ENCODE measurements at places on chromosomes 2 and 18.

DNA sequence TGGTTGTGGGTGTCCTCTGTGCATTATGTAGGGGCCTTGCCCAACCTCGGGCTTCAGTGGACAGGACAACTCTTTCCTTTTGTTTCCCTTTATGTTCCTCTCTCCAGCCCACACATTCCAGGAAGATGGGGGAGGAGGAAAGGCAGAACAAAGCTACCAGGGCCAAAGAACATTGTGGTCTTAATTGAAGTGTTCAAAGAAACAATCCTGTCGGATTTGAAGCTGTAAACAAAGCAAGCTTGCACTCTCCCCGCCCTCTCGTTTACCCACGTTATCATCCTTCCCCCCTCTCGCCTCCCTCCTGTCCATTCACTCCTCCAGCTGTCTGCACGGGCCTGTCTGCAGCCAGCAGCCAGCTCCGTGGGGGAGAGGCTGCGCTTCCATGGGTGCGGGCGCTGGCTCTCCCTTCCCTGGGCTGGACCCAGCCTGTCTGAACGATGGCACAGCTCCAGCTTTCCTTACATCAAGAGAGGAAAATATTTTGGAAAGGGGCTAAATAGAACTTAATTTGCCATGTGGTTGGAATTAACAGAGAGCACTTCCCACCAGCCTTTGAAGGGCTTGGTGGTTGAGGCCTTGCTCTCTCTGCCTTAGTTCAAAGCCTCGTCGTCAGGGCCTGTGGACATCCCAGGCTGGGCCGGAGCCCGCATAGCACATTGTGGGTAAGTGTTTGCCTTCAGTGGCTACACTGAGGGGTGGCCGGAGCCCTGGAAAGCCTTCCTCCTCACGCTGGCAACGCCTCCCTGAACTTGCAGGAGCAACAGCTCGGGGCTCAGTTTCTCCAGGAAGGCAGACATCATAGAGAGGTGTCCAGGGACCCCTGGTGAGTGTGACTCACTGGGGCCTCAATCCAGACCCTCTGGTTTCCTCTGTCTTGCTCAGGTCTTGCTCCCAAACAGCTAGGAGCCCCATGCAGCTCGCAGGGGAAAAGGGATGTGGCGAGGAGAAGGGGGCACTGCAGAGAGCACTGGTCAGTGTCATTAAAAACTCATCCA is 60.6 kb upstream of the HS6ST1 start:
- no peak for DNase-seq

DNA sequence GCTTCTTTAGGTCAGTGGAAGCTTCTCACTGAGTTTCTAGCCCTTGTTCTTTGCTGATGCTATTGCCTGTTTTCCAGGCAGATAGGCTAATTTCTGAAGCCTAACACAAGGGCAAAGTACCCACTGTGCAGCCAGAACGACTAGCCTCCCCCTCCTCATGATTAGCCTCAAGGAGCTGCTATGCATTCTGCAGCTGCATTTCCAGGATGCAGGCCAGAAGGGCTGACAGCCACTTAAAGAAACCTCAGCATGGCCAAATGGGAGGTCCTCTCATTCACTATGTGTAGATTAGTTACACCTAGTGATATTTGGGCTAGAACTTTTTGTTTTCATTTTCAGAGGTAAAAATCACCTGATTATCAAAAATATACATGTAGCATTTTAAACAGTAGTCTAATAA is 216.0 kb downstream of the RAD51AP2 start:
- DNase-seq, result no peak

DNA sequence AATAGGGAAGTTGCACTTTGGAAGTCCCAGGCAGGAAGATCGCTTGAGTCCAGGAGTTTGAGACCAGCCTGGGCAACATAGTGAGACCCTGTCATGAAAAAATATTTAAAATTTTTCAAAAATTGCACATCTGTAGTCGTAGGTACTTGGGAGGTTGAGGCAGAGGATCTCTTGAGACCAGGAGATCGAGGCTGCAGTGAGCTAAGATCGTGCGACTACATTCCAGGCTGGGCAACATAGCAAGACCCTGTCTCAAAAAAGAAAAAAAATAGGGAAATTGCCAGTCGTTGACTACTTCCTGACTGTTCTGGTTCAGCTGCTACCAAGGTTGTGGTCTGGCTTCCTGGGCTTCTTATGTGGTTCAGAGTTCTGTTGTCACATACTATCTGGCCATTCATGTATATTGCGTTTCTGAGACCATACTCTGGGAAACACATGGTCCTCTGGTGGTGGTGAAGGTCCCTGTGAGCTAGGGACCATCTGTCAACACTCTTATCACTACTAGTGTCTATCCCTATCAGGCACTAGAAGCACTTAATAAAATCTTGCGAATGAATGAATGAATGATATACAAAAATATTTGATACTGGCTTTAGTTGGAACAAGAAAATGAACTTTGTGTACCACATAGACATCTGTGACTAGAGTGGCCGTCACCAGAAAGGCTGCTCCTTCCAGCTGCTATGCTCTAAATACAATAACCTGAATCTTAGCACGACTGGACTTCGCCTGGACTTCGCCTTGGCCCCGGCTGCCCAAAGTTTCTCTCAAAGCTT is 861 bp upstream of the KLHL23 start:
- DNase-seq, result no peak

- no peak for DNase-seq
Measured at GRCh38 chr2:38485734-38486133, 108.7 kb upstream of the ATL2 start.

- no peak for DNase-seq
Measured at GRCh38 chr2:15331787-15332186, 229.3 kb downstream of the NBAS start.

- no peak for DNase-seq
Measured at GRCh38 chr2:60488291-60488690, 65.2 kb downstream of the BCL11A start.

GRCh38 chr2:88606371-88607030 is 20.8 kb downstream of the EIF2AK3 start:
- DNase-seq, result no peak

GRCh38 chr2:145751155-145751554 is 1231.2 kb upstream of the ZEB2 start:
- DNase-seq, result no peak

- DNase-seq, result no peak
Measured at GRCh38 chr18:2587788-2588187, 16.4 kb downstream of the NDC80 start.

GRCh38 chr18:38759457-38759856 is 1193.9 kb upstream of the CELF4 start:
- no peak for DNase-seq

- no peak for DNase-seq
Measured at GRCh38 chr2:114661971-114662939, 219.8 kb downstream of the DPP10 start.

DNA sequence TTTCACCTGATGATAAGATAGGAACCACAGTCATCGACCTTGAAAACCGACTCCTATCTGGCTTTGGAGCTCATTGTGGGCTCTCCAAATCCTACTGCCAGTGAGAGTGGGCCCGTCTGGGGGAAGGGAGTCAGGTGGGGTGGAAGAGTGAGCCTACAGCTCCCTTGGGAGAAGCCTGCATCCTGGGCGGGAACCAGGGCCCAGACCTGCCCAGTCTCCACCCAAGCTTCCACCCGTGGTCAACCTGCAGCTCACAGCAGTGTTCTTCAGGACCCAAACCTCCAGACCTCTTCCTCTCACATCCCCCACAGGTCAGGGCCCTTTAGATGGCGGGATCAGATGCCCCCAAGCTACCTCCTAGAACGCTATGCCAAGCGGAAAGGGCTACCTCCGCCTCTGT is 40.2 kb downstream of the LMAN2L start:
- no peak for DNase-seq

- no peak for DNase-seq
Measured at GRCh38 chr18:12907258-12907925, 23.4 kb upstream of the PTPN2 start.

DNA sequence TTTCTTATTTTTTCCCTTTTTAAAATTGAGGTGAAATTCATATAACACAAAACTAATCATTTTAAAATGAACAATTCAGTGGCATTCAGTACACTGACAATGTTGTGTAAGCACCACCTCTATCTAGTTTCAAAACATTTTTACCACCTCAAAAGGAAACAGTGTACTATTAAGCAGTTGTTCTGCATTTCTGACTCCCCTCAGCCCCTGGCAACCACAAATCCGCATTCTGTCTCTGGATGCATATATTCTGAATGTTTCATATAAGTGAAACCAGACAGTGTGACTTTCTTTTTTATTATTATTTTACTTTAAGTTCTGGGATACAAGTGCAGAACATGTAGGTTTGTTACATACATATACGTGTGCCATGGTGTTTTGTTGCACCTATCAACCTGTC is 19.2 kb upstream of the TANK start:
- DNase-seq, result no peak

GRCh38 chr2:175147186-175147585 is 20.8 kb downstream of the ATF2 start:
- no peak for DNase-seq

- no peak for DNase-seq
Measured at GRCh38 chr18:57836557-57836956, 33.4 kb upstream of the ATP8B1 start.

GRCh38 chr2:238814815-238815214 is 33.1 kb upstream of the TWIST2 start:
- DNase-seq, result no peak

DNA sequence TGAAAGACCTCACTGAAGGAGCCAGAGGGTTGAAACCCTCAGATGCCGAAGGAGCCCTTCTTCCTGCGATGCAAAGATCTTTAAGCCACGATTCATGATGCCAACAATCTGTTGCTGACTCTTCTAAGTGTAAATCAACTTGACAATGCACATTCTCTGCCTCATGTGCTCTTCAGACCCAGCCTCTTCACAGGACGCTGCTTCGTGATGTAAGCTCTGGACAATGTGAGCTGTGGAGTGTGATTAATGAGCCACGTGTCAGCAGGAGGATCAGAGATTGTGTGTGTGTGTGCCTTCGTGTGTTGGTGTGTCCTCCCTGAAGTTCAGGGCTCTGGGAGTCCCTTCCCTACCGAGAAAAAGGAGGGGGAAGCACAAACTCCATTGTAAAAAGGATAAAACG is 26.5 kb upstream of the TWIST2 start:
- DNase-seq, result no peak

GRCh38 chr2:49404108-49404507 is 249.8 kb upstream of the FSHR start:
- no peak for DNase-seq

DNA sequence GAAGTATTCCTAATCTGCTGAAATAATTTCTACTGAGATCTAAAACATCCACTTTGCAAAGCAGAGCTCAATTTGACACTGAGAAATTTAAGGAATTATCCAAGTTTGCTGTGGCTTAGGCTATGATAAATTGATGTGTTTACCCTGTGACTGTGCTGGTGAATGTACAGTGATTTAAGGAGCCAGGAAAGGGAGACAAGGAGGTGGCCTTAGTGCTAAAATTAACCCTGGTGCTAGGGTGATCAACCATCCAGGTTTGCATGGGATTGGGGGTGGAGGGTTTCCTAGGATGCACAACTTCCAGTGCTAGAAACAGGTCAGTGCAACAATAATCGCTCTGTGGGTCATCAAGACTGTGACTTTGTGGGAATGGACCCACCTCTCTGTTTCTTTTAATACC is 307.5 kb upstream of the SPRED2 start:
- DNase-seq, result no peak

DNA sequence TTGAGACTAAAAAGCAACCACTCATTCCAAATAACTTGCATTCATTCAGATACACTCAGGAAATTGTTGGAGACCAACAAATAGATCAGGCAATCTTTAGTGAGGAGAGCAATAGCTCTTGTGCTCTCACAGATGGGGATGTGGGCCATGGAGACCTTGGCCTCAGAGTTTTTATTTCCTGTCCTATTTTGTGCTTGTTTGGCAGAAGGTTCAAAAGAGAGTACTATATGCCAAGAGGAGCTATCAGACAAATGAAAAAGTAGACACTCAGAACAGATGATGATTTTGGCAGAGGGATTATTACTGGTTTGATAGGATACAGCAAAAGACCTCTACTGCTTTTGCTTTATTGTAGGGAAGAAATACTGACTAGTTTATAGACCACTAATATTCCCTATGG is 230.2 kb downstream of the KCNE4 start:
- no peak for DNase-seq

GRCh38 chr2:169265591-169265990 is 96.7 kb downstream of the LRP2 start:
- no peak for DNase-seq

DNA sequence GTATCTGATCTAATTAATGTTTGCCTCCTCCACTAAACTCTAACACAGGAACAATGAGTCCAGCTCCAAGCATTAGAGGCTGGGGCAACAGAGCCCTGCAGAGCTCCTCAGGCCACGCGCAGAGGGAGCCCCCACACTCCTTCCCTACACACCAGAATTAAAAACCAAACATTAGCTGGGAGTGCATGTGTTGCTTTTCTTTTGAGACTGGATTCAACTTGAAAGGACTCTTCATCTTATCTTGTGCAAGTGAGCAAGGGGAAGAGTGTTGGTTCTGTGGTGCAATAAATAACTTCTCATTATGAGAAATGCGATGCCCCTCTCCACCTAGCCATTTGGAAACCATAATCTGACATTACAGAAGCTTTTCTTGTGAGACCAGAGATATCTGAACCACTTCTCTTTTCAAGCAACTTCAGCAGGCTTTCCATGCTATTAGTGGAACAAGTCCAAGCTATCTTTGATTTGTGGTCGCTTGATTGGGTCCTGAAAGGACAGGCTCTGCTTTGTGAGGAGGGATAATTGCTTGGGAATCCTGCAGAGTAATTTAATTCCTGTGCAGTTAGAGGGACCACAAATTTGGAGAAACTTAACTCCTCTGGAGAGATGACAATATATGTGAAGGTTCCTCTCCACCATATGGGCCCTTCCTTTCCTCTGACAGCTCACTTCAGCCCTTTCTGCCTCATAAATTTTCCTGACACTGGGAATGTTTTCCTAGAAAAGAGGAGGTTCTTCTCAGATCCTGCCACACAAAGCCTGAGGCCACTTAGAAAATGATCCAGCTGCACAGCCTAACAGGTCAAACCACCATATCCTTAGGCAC is 112.5 kb downstream of the ATL2 start:
- no peak for DNase-seq

GRCh38 chr2:8138923-8139667 is 542.8 kb upstream of the ID2 start:
- DNase-seq, result no peak

DNA sequence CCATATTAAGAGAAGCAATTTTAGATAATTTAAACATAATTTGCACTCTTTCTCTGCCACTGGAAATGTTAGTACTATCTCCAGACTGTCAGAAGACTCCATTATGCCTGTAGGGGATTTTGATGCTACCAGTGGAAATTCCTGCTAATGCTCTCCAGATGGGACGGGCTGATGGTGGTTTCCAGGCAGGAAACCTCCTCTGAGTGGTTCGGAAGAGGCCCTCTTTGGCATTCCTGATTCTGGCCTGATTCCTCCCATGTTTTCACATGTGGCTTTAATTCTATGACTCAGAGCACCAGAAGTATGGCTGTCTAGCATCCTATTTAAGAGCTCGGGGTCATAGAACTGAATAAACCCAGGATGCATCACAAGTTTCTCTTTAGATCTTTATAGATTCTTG is 70.9 kb upstream of the ST6GAL2 start:
- DNase-seq, result no peak

Measured in ACHN (cell line).